Bone marrow (tissue), 2 donors: ENCODE measurements at places on chromosomes 4 and X.

- no peak for DNase-seq
Observed at GRCh38 chr4:155496294-155496626, 119.5 kb upstream of the MAP9 start.

GRCh38 chr4:122309988-122310626 lies 68.7 kb upstream of the ADAD1 start:
- peak; percentile 4 for DNase-seq

DNA sequence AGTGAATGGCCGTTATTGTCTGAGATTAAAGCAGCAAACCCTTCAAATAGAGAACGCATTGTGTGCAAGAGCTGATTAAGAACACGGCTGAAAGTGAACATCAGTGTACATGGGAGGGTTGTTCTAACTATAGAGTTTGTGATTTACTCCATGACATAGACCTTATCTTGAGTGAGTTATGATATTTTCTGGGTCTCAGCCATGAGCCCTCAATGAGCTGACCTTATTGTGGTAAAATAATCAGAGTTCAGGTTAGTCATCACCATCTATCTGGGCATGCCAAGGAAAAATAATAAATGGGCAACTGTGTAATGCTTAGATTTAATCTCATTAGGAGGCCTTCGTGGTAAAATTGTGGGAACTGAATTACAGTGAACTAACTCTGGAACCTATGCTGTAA lies 33.2 kb upstream of the CLDN24 start:
- DNase-seq = no peak

DNA sequence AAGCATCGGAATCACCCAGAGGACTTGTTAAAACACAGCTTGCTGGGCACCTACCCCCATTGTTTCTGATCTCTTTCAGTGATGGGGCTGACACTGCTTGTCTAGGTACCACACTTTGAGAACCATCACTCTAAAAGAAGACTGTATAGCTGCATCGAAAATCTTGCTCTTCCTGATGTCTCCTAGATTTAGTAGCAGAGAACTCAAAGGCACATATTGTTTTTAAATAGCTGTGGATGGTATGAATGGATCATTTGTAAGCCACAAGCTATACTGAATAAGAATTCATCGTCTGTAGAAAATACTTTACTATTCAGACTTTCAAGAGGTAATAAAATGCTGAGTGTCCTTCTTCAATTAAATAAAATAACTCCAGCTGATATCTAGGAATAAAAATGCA lies 405.4 kb downstream of the ANKRD50 start:
- DNase-seq = no peak

DNA sequence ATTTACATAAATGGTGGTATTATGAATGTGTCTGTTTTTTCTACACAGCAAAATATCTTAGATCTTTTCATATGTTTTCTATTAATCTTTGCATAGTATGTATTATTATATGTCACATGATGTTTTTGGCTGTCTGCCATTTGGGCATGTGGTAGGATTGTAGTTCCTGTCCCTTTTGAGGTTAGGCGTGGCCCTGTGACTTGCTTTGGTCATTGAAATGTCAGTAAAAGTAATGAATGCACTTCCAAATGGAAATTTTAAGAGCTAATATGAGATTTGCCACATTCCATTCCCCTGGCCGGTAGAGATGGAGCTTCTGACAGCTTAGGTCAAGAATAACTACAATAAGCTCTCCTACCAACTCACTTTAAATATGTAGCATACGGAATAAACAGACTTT lies 45.1 kb downstream of the JADE3 start:
- no peak for DNase-seq
